Pancreas (tissue), 10 donors: ENCODE measurements at places on chromosomes 6 and 20. TPM values are rescaled to one million over a fixed set of nuclear protein-coding genes. Genes with fewer than 3 reads are reported as not detected.

DNA sequence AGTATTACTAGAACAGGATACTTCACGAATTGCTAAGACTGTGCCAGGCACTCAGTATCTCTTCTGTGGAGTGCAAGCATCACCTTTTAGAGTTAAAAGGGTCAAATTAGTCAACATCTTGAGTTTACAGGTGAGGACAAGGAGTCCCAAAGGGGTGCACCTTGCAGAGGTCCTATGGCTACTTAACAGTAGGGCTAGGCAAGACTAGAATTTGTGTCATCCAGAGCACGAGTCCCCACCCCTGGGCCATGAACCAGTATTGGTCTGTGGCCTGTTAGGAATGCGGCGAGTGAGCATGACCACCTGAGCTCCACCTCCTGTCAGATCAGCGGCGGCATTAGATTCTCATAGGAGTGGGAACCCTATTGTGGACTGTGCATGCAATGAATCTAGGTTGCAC lies 10.5 kb upstream of the DSTN start:
- no peak for DNase-seq

HIVEP2 gene
- 7.5 TPM for total RNA-seq

DNA sequence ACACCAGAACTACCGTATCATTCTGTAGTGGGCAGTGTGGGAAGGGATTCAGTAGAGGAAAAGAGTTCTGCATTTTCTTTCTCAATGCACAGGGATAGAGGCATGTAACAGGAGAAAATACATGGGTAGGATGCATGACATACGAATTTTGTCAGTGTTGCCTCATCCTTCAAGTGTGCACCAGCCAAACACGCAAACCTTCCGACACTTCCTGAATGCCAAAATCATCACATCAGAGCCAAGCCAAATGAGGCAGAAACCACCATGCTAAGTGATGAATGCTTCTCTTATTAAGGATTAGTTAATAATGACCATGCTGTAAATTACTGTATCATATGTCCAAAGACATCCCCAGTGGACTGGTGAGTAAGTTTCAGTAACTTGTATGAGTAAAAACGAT lies 27.3 kb downstream of the RAMACL start:
- no peak for DNase-seq

DNA sequence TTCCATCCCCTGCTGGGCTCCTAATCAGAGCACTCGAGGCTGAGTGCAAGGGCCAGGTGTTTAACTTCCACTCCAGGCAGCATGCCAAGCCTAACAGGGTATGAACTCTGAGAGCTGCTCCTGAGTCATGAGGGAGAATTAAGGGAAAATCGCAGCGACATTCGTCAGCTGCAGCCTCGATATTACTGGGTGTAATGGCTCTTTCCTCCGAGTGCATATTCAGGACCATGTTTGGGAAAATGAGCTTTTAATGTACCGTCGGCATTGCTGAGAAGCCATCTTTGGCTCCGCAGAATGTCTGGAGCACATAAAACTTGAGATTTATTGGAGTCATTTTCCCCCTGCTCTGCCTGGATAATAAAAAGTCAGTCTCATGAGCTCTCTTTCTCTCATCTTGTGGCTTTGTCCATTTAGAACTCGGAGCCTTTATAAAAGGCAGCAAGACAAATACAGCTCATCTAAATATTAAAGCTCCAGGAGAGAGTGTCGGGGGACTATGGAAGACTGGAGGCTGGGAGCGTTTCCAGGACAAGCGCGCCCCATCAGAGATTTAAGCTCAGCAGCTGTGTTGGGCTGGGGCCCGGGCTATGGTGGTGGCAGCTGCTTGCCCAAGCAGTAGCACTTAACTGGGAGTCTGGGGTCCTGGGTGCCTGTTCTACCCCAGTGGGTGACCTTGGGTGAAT lies 103.7 kb downstream of the TOX2 start:
- DNase-seq = peak; percentile 56

DNA sequence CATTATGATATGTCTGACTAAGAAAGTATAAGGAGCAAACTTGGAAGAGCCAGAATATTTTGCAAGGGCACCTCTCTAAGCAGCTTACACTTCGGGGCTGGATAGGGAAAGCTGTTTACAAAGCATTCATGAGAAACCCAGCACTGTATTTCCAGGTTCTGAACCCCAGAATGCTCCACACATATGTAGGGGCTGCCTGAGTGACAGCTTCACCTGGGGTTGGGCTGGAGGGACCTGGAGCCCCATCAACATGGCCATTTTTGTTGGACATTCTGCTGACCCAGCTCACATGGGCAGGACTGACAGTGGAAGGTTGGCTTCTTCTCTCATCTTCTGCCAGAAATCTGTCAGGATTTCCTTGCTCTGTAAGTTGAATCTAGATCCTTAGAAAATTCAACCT lies 197.1 kb upstream of the SSTR4 start:
- DNase-seq = no peak

GRCh38 chr6:128929869-128930268 lies 46.9 kb downstream of the LAMA2 start:
- no peak for DNase-seq

DNA sequence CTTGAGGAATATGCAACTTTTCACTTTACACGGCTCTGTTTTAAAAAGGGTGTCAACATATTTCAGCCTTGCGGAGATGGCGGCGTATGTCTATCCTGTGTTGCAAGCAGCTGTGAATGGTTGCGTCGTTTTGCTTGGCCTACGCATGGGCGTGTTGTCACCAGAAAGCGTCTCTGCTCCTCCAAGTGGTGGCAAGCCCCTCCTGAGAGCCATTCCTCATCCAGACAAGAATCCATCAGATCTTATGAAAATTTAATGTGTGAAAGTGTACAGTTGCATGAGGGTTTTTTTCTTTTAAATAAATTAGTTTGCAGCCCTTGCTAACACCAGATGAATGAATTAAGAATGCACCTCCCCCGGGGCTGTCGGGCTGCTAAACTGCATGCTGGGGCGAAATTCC lies 114.4 kb downstream of the PHACTR3 start:
- no peak for DNase-seq

DNA sequence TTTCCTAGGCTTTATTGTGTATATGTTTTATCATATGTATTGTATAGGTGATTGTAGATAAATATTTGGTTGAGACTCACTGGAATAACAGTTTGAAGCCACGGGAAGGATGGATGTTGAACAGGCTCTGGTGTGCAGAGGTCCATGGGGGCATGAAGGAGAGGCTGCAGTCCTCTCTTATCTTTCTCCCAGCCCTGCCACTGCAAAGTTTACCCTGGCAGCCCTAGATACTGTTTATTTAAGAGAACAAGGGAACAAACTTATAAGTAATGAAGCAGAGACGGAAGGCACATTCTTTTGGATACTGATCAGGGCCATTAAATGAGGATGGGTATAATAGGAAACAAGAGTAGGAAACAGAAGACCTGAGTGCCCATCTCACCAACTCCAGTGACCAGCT lies 103.6 kb upstream of the SCGN start:
- no peak for DNase-seq

C6orf15 gene
- not detected for total RNA-seq

SIRPD gene
- total RNA-seq = not detected

- no peak for DNase-seq
Measured at GRCh38 chr6:109477725-109478124, 5.3 kb downstream of the ZBTB24 start.

DNA sequence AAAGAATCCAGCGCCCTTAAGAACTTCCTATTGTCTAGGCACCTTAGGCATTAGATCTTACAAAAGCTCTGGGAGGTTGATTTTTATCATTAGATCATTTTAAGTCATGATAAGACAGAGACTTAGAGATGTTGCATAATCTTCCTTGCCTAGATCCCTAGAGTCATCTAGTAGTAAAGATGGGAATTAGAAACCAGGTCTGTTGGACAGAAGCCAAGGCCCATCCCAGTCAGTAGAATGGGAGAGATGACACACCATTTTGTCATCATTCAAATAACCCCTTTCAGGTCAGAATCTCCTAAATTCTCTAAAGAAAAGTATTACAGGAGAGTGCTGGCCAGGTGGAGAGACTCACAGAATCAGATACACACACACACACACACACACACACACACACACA lies 579.1 kb downstream of the BMP2 start:
- DNase-seq = no peak

GRCh38 chr6:168983925-168984324 lies 269.7 kb downstream of the THBS2 start:
- no peak for DNase-seq

- DNase-seq = no peak
Measured at GRCh38 chr6:52992980-52993920, 1.8 kb downstream of the GSTA4 start.

- DNase-seq = no peak
Measured at GRCh38 chr20:50873585-50873984, 57.7 kb downstream of the ADNP start.

GRCh38 chr6:13005994-13006393 lies 289.4 kb downstream of the PHACTR1 start:
- DNase-seq = no peak

CGA gene
- total RNA-seq = not detected

GATA5 gene
- total RNA-seq = not detected

IL17A gene
- total RNA-seq = not detected

- DNase-seq = no peak
Measured at GRCh38 chr6:72579865-72580264, 42.0 kb upstream of the KCNQ5 start.

DNA sequence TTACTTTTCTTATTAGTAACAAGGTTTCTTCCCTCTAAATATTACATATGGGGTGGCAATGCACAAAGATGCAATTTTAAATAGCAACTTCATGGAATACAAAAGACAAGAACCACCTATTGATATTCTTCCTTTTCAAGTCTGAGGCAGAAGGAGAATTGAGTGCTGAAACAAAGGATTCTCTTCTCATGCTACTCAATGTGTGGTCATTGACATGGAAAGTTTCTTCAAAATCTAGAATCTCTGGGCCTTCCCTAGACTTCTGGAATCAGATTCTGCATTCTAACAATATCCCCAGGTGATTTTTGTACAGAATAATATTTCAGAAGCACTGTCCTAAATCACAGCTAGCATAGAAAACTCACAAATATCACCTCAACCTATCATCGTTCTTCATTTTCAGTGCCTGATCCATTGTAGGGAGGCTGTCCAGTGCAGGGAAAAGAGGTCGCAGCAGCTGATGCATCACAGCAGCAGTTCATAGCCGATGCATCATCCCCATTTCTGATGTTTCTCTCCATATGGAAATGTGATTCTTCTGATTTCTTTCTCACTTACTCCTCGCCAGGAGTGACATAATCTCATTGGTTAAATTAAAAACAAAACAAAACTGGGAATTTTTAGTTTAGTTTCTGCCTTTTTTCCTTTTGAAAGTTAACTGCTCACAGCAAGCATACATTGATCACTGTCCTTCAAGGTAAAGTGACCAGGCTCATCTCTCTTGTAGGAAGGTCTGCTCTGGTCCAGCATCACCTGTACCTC lies 139.5 kb upstream of the FAM83B start:
- DNase-seq = no peak

MAPK13 gene
- 37.0 TPM for total RNA-seq

DNA sequence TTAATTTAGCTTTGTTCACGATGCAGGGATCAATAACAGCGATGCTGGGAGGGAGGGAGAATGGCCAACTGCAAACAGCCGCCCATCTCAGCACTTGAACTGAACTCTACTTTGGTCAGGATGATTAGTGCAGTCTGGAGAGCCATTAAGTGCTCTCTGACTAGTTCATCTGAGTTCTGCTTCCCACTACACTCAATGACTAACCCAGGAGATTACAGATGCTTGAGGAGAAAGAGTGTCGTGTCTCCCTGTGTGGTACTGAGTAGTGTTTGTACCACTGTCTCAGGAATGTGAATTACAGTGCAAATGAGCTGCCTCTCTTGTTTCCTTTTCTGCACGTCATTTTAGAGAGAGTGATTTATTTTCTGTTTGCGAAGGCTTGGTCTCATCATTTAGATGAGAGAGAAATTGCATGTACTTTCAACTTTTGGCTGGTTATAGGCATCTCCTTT lies 23.5 kb downstream of the CARMIL1 start:
- DNase-seq = no peak
